Renal pelvis (tissue), 12 donors: ENCODE measurements at places on chromosomes 6 and 20. TPM values are rescaled to one million over a fixed set of nuclear protein-coding genes. Genes with fewer than 3 reads are reported as not detected.

The PROCR gene
- 7.4 TPM for polyA plus RNA-seq

The CDKAL1 gene
- polyA plus RNA-seq: 15.9 TPM

The ADGRF4 gene
- 0.29 TPM for polyA plus RNA-seq

The VNN1 gene
- 0.19 TPM for polyA plus RNA-seq

The CRISP2 gene
- 0.12 TPM for polyA plus RNA-seq

The SAMD10 gene
- polyA plus RNA-seq: 11.1 TPM

The SRMS gene
- polyA plus RNA-seq: 0.26 TPM

The NDUFAF5 gene
- polyA plus RNA-seq: 28.4 TPM

The FRS3 gene
- polyA plus RNA-seq: 9.2 TPM

The BAK1 gene
- 25.3 TPM for polyA plus RNA-seq

The CDH22 gene
- polyA plus RNA-seq: 0.04 TPM

The FAM50B gene
- 17.0 TPM for polyA plus RNA-seq

The NMBR gene
- polyA plus RNA-seq: 0.28 TPM

The LY6G6D gene
- polyA plus RNA-seq: not detected

The RIPOR3 gene
- polyA plus RNA-seq: 8.0 TPM

The SRSF3 gene
- 606 TPM for polyA plus RNA-seq

The CAPN11 gene
- 0.09 TPM for polyA plus RNA-seq

The PBOV1 gene
- not detected for polyA plus RNA-seq

The SPTLC3 gene
- polyA plus RNA-seq: 16.9 TPM

The SNX3 gene
- polyA plus RNA-seq: 184 TPM

The C6orf163 gene
- polyA plus RNA-seq: 5.6 TPM

The PTK6 gene
- 0.80 TPM for polyA plus RNA-seq

The ZDHHC14 gene
- polyA plus RNA-seq: 21.2 TPM

The ENTPD6 gene
- 51.1 TPM for polyA plus RNA-seq

The ESR1 gene
- 0.84 TPM for polyA plus RNA-seq

The PRSS35 gene
- 41.0 TPM for polyA plus RNA-seq

The ARMC12 gene
- polyA plus RNA-seq: 0.99 TPM

The OOEP gene
- polyA plus RNA-seq: not detected

The IPCEF1 gene
- 9.8 TPM for polyA plus RNA-seq

The KIFC1 gene
- 42.2 TPM for polyA plus RNA-seq

The SLC22A23 gene
- polyA plus RNA-seq: 10.7 TPM

The TRIM15 gene
- 0.53 TPM for polyA plus RNA-seq

The PLTP gene
- polyA plus RNA-seq: 155 TPM

The UBD gene
- 0.70 TPM for polyA plus RNA-seq

The ULBP3 gene
- 13.4 TPM for polyA plus RNA-seq

The KHDC1L gene
- not detected for polyA plus RNA-seq

The C6orf141 gene
- 1.2 TPM for polyA plus RNA-seq

The TBC1D32 gene
- 10.1 TPM for polyA plus RNA-seq

The EDEM2 gene
- polyA plus RNA-seq: 16.1 TPM

The SLC23A2 gene
- 18.2 TPM for polyA plus RNA-seq

The C6orf132 gene
- polyA plus RNA-seq: 5.0 TPM

The DDR1 gene
- 201 TPM for polyA plus RNA-seq

The LY6G6F gene
- 1.0 TPM for polyA plus RNA-seq

The KCNQ5 gene
- 0.31 TPM for polyA plus RNA-seq

The FILIP1 gene
- 2.9 TPM for polyA plus RNA-seq

The CYP24A1 gene
- 0.81 TPM for polyA plus RNA-seq

The OPRM1 gene
- polyA plus RNA-seq: not detected

The ACTL10 gene
- 0.50 TPM for polyA plus RNA-seq

The MYH7B gene
- 1.2 TPM for polyA plus RNA-seq

The SPATA25 gene
- 9.4 TPM for polyA plus RNA-seq

The SLC17A9 gene
- polyA plus RNA-seq: 1.5 TPM

The GJA1 gene
- polyA plus RNA-seq: 58.5 TPM

The SLC17A2 gene
- 0.43 TPM for polyA plus RNA-seq
